Kasumi-1 (cell line): ENCODE measurements at places on chromosomes 5 and 9.

GRCh38 chr5:141651728-141652105 lies 499 bp upstream of the FCHSD1 start:
- no peak for DNase-seq

- DNase-seq = peak; percentile 66
These were observed at the start of gene FANCC for GRCh38 chr9:95317119-95317892. Gene FANCC, minus strand, starts transcription at chr9:95317709. Its CDS starts 68,418 bp downstream, at chr9:95249291.

DNA sequence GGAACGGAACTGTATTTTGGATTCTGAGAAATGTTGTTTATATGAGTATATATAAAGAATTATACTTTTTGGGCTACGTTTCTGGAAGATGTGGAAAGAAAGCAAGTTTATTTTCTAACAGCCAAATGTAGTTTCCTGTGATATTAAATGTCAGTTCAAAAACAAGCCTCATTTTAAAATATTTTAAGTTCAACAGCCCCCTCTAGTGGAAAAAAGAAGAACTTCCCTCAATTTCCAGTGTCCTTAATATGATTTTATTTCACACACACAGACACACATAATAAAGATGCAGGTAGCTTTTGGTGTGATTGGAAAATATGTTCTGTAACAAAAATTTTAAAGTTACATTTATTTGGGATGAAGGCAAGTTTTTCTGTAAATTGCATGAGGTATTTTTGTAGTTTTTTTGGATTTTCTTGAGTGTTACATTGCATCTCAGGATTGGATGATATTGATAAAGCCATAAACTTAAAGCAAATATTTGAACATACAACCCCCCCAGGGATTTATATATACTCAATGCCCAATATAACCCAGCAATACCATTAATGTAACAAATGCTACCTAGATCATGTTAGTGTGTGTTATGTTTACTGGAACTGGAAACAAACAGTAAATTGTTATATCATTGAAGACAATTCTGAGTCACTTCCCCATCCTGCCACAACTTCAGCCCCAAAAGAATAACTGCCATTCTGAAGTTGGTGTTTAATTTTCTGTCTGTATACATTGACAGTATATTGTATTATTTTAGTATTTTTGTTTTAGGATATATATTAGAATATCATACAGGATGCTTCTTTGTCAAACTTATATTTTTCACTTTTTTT lies 54.0 kb downstream of the CCDC171 start:
- DNase-seq = peak; percentile 34

GRCh38 chr9:34686732-34687131 lies 4.3 kb downstream of the CCL19 start:
- peak; percentile 62 for DNase-seq

DNA sequence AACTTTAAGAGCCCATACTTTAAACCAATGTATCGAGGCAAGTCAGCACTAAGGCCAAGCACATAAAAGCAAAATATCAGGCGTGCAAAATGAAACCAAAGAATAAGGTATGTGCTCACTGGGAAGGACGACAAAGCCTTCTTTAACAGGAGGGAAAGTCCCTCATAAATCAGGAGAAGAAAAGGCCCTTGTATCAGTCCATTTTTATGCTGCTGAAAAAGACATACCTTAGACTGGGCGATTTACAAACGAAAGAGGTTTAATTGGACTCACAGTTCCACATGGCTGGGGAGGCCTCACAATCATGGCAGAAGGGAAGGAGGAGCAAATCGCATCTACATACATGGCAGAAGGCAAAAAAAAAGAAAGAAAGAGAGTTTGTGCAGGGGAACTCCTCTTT lies 68.9 kb downstream of the UBE2QL1 start:
- DNase-seq = no peak

DNA sequence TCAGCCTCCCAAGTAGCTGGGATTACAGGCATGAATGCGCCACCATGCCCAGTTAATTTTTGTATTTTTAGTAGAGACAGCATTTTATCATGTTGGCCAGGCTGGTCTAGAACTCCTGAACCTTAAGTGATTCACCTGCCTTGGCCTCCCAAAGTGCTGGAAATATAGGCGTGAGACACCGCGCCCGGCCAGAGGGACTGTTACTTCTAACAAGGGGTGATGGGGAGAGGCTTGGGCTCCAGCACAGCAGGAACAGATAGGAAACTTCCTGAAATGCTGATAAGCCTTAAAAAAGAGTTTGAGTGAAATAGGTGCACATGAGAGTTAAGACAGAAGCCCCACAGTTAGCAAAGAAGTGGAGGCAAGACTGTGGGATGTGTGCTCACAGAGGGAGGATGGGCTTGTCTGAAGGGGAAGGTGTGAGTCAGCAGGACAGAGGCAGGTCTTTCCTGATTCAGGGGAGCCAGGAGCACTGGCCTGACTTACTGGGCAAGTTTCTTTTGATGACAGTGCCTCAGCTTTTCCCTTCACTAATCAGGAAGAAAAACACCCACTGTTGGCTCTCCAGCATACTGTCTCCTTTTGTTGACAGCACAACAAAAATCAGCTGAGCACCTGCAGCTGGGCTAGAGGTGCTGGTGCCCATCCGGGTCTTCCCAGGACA lies 68.4 kb downstream of the RAD23B start:
- DNase-seq = no peak

GRCh38 chr5:68272289-68272688 lies 56.7 kb downstream of the PIK3R1 start:
- peak; percentile 40 for DNase-seq

- DNase-seq = no peak
These were observed 58.3 kb upstream of the NXNL2 start for GRCh38 chr9:88476491-88477271.

DNA sequence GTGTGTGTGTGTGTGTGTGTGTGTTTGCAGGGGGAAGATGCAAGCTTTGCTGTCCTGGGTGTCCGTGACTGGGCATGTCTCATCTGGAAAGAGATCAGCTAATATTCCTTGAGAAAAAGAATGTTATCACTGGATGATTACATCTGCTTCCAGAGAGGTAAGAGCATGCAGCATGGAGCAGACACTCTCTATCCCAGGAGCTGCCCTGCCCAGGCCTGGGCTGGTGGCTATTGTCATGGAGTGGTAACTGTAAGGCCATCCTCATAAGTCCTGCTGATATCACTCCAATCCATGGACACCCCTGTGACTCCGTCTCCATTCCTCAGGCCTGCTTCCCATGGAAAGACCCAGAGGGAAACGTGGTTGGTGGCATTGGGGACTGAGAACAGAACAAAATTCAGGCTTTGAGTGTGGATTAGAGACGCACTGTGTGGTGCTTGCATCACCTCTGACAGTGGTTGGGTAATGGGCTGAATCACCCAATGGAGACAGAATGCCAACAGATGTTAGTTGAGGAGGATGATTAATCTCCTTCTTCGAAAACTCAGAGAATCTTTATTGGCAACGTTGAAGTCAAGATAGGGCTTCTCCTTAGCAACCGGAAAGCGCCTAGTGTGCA lies 52.0 kb upstream of the KCNIP1 start:
- no peak for DNase-seq

- no peak for DNase-seq
These were observed 33.1 kb upstream of the SPIN1 start for GRCh38 chr9:88355166-88355565.

- no peak for DNase-seq
These were observed 56.2 kb downstream of the CAMK4 start for GRCh38 chr5:111280282-111280951.

DNA sequence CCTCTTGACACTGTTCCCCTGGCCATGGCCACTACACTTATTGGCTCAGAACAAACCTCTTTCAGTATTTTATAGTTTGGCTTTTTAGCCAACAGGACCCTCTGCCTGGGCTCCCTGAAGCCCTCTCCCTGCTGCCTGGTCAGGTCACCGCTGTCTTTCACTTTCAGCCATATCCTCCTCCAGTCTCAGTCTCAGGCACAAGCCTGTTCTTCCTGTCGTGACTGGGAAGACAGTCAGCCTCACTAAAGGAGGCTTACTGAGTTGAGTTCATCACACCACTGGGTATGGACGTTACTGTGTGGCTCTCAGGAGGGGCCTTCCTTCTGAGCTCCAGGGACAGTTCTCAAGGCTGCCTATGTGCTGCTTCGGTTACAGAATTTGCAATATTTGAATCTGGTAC lies 2.0 kb downstream of the QSOX2 start:
- DNase-seq = no peak

GRCh38 chr9:109789556-109789955 lies 9.6 kb downstream of the PALM2AKAP2 start:
- no peak for DNase-seq

- DNase-seq = no peak
These were observed 11.4 kb upstream of the SYNPO start for GRCh38 chr5:150628936-150629485.

GRCh38 chr5:85717203-85717563 lies 900.6 kb upstream of the COX7C start:
- DNase-seq = no peak
